Glomerular endothelial cell (primary cell): ENCODE measurements at places on chromosomes 4 and X. TPM values are rescaled to one million over a fixed set of nuclear protein-coding genes. Genes with fewer than 3 reads are reported as not detected.

GRCh38 chrX:45068569-45068968 lies 132.1 kb downstream of the DIPK2B start:
- no peak for DNase-seq

- DNase-seq, result no peak
Measured at GRCh38 chr4:18021470-18021719, 160 bp downstream of the LCORL start.

DNA sequence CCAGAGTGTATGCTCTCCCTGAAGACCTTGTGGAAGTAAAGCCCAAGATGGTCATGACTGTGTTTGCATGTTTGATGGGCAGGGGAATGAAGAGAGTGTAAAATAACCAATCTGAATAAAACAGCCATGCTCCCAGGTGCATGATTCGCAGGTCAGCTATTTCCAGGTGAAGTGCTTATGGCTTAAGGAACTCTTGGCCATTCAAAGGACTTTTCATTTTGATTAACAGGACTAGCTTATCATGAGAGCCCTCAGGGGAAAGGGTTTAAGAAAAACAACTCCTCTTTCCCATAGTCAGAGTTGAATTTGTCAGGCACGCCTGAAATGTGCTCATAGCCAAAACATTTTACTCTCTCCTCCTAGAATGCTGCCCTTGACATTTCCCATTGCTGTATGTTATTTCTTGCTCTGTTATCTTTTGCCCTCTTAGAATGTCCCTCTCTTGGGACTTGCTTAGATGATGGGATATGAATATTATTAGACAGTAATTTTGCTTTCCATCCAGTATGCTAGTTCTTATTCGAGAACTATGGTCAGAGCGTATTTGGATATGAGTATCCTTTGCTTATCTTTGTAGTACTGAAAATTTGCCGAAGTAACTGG lies 88.6 kb downstream of the PLS3 start:
- DNase-seq, result no peak

- no peak for DNase-seq
Measured at GRCh38 chr4:119227690-119228089, 15.2 kb downstream of the USP53 start.

DNA sequence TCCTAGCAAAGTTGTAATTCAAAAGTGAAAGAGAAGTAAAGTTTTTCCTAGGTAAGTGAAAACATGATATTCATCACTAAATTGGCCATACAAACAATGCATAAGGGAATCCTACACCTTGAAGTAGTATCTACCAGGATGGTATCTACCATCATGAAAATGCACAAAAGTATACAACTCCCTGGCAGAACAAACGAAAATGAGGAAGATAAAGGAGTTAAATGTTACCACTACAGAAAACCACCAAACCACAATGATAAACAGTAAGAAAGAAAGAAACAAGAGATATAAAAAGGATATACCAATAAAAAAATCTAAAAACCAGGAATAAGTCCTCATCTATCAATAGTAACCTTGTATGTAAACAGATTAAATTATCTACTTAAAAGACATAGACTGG lies 26.9 kb downstream of the GK2 start:
- DNase-seq, result no peak

DNA sequence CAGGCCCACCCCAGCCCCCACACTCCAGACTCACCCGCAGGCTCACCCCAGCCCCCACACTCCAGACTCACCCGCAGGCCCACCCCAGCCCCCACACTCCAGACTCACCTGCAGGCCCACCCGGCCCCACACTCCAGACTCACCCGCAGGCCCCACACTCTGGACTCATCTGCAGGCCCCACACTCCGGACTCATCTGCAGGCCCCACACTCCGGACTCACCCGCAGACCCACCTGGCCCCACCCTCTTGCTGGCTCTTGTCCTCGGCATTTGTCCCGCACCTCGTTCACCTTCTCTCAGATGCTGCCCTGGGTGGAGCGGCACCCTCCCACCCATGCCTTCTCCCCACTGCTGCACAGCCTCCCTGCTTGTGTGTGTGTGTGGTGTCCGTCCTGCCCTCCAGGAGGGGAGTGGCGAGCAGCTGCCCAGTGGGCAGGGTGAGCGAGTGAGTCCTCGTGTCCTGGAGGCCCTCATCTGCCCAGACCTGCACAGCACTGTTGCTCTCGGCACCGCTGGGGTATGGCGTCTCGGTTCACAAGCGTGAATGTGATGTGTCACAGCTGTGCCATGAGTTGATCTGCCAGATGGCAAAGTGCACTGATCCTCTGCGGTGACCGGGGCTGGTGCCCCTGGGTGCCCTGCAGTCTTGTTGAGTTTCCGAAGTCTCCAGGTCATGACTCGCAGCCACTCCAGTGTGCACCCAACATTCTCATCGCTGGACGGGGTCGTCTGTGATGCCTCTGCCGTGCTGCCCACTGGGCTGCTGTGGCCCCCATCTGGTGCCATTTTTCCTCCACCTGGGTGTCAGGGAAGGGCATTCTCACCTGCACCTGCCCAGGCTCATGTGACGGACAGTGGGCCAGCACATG lies 27.7 kb downstream of the MAEA start:
- no peak for DNase-seq

DNA sequence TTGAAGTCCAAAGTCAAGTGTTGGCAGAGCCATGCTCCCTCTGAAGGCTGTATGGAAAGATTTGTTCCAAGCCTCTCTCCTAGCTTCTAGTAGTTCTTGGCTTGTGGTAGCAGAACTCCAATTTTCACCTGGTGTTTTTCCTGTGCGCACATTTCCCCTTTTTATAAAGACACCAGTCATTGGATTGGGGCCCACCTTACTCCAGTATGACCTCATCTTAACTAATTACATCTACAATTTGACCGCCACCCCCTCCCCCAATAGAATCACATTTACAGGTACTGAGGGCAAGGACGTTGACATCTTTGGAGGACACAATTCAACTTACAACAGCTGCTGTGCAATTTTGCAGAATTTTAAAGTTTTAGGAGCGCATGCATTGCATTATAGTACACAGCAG lies 16.8 kb downstream of the RAB39B start:
- DNase-seq, result no peak

DNA sequence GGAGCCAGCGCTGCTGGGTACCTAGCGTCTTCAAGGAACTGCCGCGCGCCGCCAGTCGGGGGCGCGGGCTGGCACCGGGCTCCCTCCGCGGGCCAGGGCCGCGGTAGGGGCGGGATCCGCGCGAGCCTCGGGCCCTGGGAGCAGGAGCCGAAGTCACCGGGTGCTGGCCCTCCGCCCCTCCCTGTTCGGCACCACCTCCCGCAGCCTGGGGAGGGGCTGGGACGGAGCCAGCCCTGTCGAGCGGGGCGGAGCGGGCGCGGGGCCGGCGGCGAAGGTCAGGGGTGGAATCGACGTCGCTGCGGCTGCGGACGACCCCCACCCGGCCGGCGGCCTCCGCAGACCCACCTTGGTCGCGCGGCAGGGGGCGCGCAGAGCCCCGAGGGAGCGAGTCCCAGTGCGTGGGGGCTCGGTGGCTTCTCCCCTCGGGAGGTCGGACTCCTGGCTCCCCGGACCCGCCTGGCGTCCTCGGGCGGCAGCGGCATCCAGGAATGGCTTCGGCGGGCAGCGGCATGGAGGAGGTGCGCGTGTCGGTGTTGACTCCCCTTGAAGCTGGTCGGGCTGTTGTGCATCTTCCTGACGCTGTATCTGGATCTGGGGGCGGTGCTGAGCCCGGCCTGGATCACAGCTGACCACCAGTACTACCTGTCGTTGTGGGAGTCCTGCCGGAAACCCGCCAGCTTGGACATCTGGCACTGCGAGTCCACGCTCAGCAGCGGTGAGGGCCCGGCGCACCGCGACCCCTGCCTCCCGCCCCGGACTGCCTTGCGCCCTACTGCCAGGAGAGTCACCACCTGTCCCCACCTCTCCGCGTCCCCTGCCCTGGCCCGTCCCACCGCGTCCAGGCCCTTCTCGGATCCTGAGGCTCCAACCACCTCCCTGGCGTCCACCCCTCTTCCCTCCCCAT lies 50.5 kb upstream of the FAM47C start:
- no peak for DNase-seq

GRCh38 chr4:7124689-7125442 lies 57.0 kb upstream of the GRPEL1 start:
- no peak for DNase-seq

- DNase-seq, result no peak
Measured at GRCh38 chr4:71268166-71268565, 70.7 kb upstream of the SLC4A4 start.

DNA sequence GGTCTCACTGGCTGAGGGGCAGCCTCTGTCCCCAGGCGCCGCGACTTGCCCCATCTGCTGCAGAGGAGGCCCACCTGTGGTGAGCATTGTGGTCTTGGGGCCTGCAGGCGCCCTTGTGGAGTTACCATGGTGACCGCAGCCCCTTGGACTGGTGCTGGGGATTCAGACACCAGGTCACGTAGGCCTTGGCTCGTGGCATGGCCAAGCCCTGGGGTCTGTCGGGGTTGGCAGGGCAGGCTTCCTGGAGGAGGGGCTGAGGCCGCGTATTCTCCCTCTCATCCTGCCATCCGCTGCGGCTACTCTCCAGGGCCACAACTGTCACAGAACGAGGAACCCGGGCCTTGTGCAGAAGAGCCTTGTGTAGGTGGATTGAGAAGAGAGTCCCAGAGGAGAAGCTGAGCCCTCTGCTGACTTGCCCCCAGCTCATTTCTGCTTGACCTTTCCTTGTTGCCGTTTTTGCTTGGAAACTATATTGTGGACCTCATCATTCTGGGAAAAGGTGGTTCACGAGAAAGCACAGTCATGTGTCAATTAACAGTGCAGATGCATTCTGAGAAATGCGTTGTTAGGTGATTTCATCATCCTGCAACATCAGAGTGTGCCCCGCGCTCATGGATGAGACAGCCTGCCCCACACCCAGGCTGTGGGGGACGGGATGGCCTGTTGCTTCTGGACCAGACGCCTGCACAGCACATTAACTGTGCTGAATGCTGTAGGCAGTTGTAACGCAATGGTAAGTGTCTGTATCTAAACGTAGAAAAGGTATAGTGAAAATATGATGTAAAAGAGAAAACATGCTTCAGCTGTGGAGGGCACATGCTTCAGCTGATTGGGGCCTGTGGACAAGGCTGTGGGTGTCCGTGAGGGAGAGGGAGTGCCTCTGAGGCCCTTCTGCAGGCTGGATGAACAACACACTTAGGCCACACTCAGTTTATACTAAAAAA lies 38.5 kb downstream of the TRMT44 start:
- no peak for DNase-seq

CCDC160 gene
- 0.41 TPM in 1 of 2 replicates, not detected in the other for total RNA-seq

MCF2 gene
- total RNA-seq, result 0.12 TPM in 1 of 2 replicates, not detected in the other

SPACA5 gene
- not detected in 2 replicates for total RNA-seq

CDS1 gene
- total RNA-seq, result 0.12 and 0.29 TPM in 2 replicates

INTS6L gene
- 2.2 and 5.7 TPM in 2 replicates for total RNA-seq

XAGE1B gene
- not detected in 2 replicates for total RNA-seq

TCEAL5 gene
- total RNA-seq, result not detected in 2 replicates

MORF4L2 gene
- total RNA-seq, result 296 and 405 TPM in 2 replicates

PCDH7 gene
- 3.1 and 11.3 TPM in 2 replicates for total RNA-seq
